ENCODE measurements at places on chromosomes 12 and 14.

- no peak for DNase-seq
Measured at GRCh38 chr12:75564398-75564797, 53.0 kb upstream of the KRR1 start.

GRCh38 chr12:29376118-29376517, 4.9 kb downstream of the ERGIC2 start:
- no peak for DNase-seq

DNA sequence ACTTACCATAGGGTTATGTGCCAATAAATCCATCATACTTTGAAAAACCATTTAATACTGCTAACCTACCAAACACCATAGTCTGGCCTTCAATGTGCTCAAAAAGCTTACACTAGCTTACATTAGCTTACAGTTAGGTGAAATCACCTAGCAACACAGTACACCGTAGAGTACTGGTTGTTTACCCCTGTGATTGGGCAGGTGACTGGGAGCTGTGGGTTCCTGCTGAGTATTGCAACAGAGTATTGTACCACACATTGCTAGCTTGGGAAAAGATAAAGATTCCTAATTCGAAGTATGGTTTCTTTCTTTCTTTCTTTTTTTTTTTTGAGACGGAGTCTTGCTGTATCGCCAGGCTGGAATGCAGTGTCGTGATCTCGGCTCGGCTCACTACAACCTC, 5.6 kb downstream of the ATP5MC2 start:
- no peak for DNase-seq

DNA sequence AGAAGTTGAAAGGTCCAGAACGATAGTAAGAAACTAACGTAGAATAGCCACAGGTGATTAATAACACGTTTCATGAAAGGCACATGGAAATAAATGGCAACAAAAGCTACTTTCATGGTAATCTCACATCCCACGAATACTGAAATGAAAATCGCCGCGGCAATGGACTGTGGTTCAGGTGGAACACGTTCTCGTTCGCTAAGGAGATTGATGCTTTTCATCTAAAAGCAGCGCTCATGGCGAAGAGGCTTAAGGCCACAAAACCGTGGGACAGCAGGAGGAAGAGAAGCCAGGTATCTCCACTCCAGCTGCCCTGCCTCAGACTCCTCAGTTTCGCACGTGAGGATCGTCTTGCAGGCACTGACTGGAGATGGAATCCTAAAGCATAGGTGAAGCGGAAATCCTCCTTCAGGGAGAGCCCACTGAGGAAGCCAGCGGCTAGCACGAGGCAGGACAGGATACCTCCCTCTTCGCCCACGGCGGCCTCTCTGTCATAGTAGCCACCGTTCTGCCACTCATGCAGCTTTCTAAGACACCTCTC, 696 bp upstream of the GPHN start:
- no peak for DNase-seq

DNA sequence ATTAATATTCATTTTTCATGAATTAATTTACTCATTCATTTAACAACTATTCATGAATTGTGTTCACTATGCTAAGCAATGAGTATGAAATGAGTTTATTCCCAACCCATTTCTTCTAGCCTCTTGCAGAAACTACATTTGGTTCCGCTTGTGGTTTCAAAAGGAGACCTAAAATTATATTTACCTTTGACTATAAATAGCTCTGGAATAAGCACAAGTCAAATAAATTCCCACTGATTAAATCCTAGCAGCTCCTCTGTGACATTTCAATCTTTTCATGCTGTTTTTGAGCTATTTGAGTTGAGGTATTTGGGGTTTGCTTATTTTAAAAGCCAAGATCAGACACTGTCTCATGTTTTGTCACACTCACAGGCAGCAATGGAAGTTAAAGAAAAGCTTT, 46.9 kb downstream of the DUSP6 start:
- no peak for DNase-seq

- no peak for DNase-seq
Measured at GRCh38 chr14:52783206-52783605, 8.2 kb downstream of the GNPNAT1 start.

- no peak for DNase-seq
Measured at GRCh38 chr12:2183556-2184541, 131.1 kb downstream of the CACNA1C start.

DNA sequence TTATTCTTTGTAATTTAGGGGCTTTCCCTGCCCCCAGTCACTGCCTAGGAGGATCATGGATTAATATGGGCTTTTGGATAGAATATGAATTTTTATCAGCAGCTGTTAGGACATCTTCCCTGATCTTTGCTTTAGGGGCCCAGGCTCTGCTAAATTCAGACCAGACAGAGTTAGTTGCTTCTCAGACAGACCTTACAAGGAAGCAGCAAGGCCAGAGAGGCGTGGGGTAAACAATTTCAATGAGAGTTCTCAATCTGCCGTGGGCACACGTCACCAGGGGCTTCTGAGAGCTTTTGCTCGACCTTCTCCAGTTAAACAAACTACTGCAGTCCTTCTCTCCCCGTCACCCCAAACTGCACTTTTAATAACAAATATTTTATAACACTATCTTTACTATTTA, 27.7 kb downstream of the FGF6 start:
- DNase-seq = no peak

DNA sequence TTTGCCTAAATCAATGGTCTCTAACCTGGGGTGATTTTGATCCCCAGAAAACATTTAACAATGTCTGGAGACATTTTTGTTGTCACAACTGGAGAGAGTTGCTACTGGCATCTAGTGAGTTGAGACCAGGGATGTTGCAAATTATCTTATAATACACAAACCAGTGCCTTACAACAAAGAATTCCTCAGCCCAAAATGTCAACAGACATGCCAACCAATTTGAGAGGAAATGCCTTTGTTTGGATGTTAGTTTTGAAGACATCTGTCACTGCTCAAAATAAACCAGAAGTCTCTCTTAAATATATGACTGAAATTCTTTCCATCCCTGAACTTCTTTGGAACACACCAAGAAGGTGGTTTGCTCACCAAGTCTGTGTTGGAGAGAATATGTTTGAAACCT, 336.9 kb upstream of the ATP2B1 start:
- no peak for DNase-seq

GRCh38 chr12:15688202-15688736, 100.9 kb downstream of the EPS8 start:
- peak; percentile 61 for DNase-seq

GRCh38 chr14:71143381-71144290, 236.4 kb downstream of the PCNX1 start:
- no peak for DNase-seq

GRCh38 chr12:48982397-48983080, 4.4 kb downstream of the WNT1 start:
- no peak for DNase-seq

GRCh38 chr12:95484524-95484923, 10.6 kb downstream of the METAP2 start:
- no peak for DNase-seq

- DNase-seq = no peak
Measured at GRCh38 chr12:71702590-71702989, 16.7 kb downstream of the TMEM19 start.

DNA sequence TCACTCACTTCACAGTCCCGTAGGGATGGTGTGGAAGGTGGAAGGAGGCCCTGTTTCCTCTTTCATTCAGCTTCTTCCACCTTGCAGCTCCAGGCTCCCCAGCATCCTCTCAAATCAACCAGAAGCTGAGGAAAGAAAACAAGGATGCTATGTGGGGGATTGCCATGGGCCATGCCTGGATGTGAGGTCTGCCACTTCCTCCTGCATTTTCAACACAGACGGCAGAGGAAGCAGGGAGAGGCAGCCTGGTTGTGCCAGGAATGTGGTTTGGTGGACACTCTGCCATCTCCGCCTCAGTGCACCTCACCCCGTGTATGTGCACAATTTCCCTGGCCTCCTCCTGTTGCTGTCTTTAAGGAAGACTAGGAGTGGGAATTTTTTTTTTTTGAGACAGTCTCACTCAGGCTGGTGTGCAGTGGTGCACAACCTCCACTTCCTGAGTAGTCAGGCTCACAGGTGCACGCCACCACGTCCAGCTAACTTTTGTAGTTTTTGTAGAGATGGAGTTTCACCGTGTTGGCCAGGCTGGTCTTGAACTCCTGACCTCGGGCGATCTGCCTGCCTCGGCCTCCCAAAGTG, 99.2 kb downstream of the SLC15A4 start:
- no peak for DNase-seq

DNA sequence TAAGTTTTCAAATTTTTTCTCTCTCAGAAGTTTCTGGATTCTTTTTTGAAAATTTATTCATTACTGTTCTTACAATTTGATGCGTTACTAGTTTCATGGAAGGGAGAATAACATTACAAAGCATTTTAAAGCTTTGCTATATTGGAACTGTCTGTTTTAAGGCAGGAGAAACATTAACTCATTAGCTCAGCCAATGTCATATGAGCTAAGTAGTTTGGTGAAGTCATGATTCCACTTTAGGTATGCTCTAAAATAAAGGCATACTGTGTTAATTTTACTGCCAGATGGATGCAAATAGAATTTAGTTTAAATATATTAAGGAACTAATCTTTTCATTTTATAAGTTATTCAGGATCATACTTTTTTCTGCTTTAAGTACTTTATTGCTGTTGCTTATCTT, 46.0 kb downstream of the ARID2 start:
- DNase-seq = no peak

DNA sequence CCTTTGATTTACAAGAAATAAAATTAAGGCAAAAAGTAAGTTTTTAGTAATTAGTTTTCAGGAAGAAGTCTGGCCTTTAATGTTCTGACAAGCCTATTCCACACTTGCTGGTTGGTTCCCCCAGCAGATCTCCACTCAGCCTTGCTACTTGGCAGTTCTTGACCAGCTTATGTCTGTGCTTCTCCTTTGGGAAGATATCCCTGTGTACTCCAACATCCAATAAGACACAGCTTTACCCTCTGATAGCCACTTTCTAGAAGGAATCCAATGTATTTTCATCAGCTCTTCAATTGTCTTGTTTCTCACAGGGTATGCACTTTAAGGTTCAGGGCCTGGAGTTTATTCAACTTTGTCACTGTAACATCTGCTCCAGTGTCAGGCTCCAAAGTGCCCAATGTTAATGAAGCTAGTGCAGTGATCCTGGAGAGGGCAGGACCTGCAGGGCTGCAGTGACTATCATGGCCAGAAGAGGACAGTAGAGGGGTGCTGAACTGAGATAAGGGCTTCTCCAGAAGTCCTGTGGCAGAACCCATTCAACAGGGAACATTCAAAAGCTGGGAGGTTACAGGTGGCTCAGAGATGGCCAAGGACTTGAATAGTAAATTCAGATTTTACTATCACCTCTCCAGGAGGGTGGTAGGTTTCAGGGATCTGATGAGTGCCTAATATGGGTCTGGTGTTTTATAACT, 22.9 kb downstream of the JKAMP start:
- DNase-seq = peak; percentile 72

GRCh38 chr12:84637926-84638325, 274.7 kb downstream of the SLC6A15 start:
- DNase-seq = no peak

DNA sequence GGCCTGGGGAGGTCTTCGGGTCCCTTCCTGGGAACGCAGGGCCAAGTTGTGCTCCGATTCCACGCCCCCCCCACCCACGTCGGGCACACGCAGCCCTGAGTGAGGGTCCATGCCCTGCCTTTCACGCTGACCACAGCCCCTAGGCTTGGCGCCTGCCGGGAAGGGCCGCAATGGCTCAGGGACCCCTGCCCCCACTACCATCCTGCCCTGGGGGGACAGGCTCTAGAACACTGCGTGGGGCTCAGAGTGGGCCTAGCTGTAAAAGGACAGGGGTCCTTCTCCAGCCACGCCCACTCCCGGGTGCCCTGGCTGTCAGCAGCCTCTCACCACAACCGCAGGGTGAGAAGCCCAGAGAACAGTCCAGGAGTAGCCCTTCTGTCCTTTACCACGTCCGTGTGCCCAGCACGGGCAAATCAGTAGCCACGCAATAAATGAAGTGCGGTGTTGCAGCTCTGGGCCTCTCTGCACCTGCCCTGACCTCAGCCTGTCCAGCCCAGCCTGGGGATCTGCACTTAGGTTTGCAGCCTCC, 9.4 kb upstream of the GPR68 start:
- no peak for DNase-seq

DNA sequence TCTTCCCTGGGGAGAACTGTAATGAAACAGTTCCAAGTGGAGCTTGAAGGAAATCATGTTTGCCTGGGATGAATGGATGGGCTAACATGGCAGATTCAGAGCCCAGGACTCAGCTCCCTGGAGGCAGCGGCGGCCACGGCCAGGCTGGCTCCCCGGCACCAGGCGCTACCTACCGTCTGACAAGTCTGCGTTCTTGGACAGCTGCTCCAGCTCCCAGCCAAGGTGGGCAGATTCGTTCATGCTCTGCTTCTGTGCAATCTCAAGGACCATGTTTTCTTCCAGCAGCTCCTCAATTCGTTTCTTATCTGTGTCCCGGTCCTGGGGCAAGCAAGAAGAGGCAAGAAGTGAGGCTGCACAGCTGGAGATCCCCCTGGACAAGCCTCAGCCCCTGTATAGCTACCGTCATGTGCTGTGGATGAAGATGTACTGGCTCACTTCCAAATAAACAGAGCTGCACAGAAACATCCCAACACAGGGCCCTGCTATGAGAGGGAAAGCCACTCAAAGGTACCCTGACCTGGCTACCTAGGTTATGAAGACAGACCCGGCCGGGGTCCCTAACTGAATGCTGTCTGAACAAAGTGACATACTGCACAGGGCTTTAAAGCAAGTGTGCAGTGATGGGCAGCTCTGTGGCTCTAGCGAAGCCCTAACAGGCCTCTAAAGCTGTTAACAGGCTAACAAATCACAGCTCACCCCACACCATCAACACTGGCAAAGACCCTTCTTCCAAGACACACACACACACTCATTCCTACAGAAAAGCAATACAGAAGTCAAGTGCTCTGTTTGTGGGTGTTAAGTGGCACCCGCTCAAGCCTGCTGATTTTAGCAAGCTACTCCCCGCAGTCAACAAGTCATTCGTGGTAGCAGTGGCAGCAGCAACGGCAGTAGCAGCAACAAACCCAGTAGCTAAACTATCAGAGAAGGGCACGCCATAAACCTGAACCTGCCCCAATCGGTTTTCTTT, 80.4 kb upstream of the GPR68 start:
- no peak for DNase-seq

DNA sequence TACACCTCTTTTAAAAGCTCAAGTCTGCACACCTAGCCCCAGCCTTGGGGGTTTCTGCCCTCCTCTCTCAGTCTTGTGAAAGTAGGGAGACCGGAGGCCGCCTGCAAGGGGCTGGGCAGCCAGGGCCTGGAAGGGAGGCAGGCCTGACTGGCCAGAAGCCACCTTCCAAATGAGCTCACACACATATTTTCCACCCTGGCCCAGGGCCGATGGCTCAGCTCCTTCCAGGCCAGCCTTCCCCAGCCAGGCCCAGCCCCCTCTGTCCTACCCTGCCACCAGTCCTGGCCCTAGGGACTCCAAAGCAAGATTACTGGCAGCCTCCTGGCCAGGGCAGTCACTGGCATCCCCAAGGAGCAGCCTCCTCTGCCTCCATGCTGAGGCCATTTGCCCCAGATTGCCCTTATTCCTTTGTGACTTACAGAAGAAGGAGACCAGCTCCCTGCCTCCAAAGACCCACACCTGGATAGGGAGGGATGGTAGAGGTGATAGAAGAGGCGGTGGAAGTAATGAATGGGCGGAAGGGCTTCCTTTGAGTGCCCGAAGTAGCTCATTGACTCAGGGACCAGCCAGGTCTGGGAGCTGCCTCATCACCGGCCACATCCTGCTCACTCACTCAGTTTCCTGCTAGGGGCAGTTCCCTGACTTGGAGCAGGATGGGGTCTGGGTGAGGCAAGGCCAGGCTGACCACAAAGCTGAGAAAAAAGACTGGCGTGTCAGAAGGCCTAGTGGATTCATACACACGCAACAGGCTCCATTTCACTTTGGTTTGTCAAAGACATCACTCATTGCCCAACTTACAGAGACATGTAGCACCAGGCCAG, 14.8 kb downstream of the MMP14 start:
- DNase-seq = no peak
